ENCODE measurements at places on chromosomes 5 and 9.

DNA sequence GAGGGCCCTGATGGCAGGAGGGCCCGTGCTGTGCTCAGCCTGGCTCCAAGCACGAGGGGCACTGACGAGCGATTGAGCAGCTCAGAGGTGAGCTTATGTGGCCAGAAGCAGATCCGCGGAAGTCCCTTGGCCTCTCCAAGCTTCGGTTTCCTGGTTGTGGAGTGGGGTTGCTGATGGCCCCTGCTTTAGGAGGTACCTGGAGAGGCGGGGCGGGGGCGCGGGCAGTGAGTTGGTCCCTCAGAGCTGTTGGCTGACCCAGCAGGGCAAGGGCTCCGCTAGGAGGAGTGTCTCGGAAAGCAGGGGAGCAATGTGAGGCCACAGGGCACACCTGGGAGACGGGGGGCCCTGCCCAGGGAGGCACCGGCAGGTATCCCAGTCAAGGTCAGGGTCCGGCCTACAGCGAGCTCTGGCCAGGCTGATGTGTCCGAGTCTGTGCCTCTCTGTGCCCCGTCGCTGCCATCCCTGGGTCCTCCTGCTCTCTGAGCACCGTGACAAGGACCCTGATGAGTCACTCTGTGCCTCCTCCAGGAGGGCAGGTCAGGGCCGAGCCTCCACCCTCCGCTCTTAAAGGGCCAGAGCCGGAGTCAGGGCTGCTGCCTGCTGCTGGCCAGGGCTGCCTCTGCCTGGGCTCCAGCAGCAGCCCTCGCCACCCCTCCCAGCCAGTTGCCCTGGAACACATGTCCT, 14.8 kb downstream of the NCS1 start:
- DNase-seq, result no peak

GRCh38 chr9:23611869-23612268, 214.2 kb downstream of the ELAVL2 start:
- no peak for DNase-seq

- no peak for DNase-seq
These were observed 398.3 kb upstream of the EDIL3 start for GRCh38 chr5:84783003-84783402.

DNA sequence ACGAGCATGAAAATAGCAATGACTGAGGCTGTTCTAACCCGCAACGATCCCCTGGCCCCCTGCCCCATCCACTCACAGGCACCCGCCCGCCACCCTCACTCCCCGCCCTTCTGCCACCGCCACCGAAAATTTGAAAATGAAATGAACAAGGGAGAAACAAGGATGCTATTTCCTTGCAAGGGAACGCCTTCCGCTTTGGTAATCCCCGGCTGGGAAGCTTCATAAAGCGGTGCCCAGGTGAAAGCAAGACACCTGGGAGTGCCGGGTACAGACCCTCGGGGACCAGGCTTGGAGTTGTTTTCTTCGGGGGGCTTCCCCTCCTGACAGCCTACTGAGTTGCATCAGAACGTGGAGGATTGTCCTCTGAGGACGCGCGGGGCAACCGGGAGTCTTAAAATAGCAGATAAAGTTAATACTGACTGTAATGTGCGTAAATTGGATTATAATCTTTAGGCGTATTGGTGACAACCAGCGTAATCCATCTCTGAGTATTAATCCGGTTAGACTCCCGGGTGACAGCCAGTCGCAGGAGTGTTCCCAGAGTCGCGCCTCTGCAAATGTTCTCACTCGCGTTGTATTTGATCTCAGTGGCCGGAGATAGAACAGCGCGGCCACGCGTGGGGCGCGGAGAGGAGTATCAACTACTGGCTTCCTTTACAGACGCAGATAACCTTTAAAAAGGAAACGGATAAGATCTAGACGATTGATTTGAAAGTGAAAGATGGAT, 885 bp upstream of the MLLT3 start:
- DNase-seq, result peak; percentile 61

- no peak for DNase-seq
These were observed 4.8 kb upstream of the PCSK5 start for GRCh38 chr9:75885652-75886051.

GRCh38 chr5:142896325-142897007, 126.3 kb downstream of the ARHGAP26 start:
- no peak for DNase-seq

DNA sequence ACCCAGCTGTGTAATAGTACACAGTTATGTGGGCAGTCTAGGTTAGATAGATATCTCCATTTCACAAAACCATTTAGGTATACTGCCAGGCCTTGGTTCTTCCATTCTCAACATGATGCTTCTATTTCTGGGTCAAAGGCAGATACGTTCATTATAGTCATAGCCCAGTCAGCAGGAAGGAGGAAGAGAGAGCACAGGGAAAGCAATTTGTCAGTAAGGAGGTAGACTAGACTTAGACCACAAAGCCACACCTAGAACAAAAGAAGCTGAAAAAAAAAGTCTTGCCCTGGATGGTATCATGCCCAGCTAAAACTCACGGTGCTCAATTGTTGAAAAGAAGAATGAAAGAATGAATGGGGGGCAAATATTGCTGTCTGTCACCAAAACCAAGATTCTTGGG, 7.6 kb downstream of the INVS start:
- no peak for DNase-seq

DNA sequence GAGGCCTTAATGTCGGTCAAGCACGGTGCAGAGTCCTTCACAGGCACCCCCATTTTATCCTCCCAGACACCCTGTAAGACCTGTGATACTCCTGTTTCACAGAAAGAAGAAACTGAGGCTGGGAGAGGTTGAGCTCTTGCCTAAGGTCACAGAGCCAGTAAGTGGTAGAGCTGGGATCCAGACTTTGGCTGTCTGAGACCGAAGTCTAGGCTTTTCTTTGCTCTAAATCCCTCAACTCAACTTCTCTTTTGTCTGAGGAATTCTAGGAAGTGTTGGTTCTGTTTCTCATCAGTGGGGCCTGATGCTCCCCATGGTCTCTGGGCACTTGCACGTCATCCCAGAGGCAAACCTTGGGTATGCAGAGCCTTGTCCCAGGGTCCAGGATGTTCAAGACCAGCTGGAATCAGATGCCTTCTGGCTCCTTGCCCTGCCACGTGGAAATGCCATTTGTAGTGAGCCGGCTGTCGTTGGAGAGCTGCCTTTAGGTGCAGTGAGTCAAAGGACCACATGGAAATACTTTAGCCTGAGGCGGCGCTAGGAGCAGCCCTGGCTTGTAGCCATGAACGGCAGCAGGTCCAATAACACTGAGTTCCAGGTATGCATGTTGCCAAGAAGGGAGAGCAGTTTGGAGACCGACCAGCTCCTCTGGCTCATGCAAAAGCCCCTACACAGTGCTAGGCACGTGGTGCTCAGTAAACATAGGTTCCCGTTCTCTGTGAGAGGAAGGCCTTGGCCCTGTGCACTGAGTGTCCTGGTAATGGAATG, 9.2 kb downstream of the DCANP1 start:
- no peak for DNase-seq

DNA sequence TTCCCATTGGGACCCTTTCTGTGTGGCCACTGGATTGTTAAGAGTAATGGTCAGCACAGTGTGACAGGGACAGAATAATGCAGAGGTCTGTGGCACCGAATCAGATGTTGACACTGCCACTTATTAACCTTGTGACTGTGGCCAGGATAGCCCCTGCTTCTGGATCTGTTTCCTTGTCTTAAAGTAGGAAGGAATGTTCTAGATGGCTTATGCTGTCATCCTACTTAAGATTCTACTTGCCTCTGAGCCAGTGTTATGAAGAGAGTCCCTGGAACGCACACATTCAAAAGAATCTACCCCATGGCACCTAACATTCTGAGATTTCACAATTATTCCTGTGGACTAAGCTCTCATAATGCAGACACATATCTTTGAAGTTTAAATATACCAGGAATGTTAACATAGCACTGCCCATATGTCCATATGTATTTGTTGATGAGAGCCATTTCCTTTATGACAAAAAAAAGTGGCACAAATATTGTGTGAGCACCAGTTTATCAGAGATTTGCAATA, 612.7 kb downstream of the TLR4 start:
- no peak for DNase-seq
